ENCODE measurements at places on chromosomes 1 and 21.

GRCh38 chr1:164721228-164721496 is 162.2 kb downstream of the PBX1 start:
- no peak for DNase-seq

GRCh38 chr1:233603478-233603877 is 10.4 kb upstream of the KCNK1 start:
- no peak for DNase-seq

DNA sequence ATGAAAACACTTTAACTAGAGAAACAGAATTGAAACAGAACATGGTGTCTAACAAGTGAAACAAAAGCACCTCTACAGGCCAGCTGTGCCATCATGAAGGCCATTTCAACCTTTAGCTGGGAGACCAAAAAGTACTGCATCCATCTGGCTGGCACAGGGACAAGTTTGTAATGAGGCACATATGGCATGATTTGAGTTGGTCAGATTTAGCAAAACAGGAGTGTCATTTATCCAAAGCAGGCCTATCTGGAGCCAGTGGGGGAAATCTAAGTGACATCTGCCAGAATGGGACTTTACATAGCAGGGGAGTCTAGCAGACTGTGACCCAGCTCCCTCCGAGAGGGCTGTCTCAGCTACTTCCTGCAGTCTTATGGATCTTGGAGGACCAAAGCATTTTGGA is 51.9 kb downstream of the DNTTIP2 start:
- DNase-seq = peak; percentile 27

DNA sequence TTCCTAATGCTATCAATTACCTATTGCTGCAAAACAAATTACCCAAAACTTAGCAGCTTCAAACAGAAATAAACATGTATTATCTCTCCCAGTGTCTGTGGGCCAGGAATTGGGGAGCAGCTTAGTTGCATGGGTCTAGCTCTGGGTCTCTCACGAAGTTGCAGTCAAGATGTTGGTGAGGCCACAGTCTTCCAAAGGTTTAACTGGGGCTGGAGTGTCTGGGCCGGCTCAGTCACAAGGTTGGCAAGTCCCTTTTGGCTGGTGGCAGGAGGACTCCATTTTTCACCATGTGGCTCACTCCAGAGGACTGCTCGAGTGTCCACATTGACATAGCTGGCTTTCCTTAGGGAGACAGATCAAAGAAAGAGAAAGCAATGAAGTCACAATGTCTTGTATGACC is 5.0 kb upstream of the LRP8 start:
- DNase-seq = no peak

DNA sequence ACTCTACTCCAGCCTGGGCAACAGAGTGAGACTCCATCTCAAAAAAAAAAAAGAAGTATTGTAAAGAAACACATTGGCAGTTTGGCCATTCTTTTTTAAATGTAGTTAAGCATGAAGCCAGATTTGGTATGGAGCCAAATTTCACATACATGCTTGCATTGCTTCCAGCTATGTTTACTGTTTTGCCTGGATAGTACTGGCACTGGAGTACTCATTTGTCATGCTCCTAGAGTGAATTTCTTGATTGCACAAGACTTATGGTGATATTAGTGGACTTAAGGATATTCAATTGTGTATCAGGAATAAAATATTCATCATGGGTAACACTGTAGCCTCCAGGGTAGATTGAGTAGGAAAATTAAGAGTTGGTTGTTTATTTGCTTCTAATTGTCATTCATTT is 24.5 kb upstream of the SLC9A1 start:
- DNase-seq = no peak

- DNase-seq = no peak
These were observed 50.0 kb upstream of the COL18A1 start for GRCh38 chr21:45354970-45355369.

DNA sequence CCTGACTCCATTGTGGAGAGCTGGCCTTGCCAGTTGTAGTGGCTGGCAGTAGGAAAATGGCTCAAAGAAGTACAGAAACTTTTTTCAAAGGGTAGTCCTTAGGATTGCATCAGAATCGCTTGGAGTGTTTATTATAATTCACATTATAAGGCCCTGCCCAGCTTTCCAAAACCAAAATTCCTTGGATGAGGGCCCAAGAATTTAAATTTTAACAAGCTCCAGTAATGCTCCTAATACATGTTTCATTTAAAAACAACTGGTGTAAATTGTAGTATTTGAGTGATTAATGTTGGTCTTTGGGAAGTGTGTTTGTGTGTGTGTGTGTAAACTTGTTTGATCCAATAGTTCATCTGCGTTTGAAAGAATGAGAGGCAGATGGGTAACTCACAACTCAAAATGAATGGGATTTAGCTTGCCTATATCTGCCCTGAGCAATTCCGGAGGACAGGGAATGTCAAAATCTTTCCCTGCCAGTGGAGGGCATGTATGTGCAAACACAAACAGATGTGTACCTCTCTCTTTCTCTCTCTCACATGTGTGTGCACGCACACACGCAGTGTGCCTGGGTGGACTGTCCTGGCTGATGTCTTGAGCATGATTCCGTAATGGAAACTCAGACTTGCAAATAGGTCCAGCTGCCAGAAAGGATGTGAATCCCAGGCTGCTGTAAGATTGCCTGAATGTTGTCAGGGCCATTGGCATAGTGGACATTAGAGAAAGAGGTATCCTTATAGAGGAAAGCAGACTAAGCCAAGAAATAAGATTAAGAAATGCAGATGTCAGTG is 293.1 kb downstream of the LMX1A start:
- DNase-seq = no peak

- no peak for DNase-seq
These were observed 73.6 kb upstream of the NEGR1 start for GRCh38 chr1:72355899-72356298.

- DNase-seq = no peak
These were observed 6.2 kb upstream of the NRIP1 start for GRCh38 chr21:15071009-15071408.

GRCh38 chr1:5725406-5725805 is 266.8 kb downstream of the NPHP4 start:
- peak; percentile 55 for DNase-seq

DNA sequence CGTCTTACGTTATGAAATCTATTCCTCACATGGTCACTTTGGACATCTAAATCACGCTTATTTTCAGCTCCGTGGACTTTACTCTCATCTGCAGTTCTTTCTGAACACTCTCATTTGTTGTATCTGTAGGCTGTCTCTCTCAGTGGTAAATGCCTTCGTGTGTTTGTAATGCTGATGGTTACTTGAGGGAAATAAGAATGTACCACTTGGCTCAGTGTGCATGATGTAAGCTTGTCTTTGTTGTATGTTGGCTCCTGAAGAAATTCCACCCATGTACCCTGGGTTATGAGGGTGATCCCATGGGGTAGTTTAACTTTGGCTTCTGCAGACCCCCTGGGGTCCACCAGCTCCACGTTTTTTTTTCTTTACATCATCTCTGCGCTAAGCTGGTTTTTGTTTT is 378.4 kb downstream of the SETD4 start:
- DNase-seq = no peak

DNA sequence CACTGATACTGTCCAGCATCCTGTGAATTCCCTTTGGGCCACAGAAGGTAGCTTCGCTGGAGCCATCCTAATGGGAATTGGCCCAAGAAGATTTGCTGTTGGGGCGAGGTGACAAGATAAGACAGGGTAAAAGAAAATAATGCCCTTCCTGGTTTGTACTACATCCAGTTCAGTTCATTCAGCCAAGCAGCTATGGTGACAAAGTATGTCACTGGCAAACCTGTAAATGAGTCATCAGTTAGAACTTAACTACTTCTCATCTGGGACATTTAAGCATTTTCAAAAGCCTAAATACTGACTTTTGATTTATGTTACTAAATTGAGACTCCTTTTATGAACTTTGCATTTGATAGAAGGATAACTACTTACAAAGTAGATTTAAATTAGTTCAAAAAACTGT is 54.2 kb downstream of the WDR64 start:
- DNase-seq = no peak

Data from brain (organoid and tissue), 16 donors.